ENCODE measurements at places on chromosomes 3 and 15. TPM values are rescaled to one million over a fixed set of nuclear protein-coding genes. Genes with fewer than 3 reads are reported as not detected.

The CHRNA5 gene
- 10.5 TPM for total RNA-seq

The MAPK6 gene
- 188 TPM for total RNA-seq

DNA sequence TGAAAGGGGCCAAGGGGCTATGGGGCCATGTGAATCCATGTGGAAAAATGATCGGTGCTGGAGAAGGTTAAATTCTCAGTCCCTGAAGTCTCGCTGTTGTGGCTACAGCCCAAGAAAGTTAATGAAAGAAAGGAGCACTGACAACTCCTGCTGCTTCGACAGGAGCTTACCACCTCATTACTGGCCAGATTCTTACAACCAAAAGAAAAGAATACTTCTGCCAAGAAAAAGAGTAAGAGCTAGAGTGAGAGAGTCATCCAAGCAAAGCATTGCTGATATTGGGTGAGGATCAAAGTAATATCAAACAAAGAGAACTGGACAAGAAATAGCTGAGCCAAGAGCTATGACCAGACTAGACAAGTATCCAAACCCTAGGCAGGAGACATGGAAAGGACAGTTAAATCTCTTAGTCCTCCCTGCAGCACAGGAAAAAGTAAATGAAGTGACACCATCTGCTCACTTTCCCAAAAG is 348.4 kb upstream of the PLSCR5 start:
- H3K4me1 ChIP-seq, result no peaks in the 10 kb centered on the region
- no peak overlapping the region for H3K27ac ChIP-seq
- H3K36me3 ChIP-seq, result no peaks in the 10 kb centered on the region
- H3K27me3 ChIP-seq, result no peaks in the 10 kb centered on the region

The PPP2R3A gene
- 0.18 TPM for total RNA-seq

The RYR3 gene
- not detected for total RNA-seq

The ATP13A4 gene
- 0.07 TPM for total RNA-seq

The KBTBD8 gene
- total RNA-seq, result 16.2 TPM

DNA sequence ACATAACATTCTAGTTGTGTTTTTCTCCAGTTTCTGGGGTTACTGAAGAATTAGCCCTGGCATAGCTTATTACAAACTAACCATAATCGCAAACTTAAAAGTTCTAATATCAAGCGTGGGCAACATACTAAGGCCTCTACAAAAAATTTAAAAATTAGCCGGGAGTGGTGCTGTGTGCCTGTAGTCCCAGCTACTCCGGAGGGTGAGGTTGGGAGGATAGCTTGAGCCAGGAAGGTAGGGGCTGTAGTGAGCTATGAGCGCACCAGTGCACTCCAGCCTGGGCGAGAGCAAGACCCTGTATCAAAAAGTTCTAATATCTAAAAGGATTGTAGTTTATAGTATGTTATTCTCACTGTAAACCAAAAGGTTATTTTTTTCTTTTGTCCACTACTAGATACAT is 1.1 kb downstream of the OIP5 start:
- H3K27ac ChIP-seq, result peak overlapping the region; percentile 84
- H3K36me3 ChIP-seq, result no peaks in the 10 kb centered on the region
- peaks cover 27% of the 10 kb centered on the region for H3K4me1 ChIP-seq
- no peaks in the 10 kb centered on the region for H3K27me3 ChIP-seq
- DNase-seq, result no peak
- H3K4me3 ChIP-seq, result peak overlapping the region; percentile 100

The MYLK gene
- 34.9 TPM for total RNA-seq

The LMAN1L gene
- not detected for total RNA-seq

DNA sequence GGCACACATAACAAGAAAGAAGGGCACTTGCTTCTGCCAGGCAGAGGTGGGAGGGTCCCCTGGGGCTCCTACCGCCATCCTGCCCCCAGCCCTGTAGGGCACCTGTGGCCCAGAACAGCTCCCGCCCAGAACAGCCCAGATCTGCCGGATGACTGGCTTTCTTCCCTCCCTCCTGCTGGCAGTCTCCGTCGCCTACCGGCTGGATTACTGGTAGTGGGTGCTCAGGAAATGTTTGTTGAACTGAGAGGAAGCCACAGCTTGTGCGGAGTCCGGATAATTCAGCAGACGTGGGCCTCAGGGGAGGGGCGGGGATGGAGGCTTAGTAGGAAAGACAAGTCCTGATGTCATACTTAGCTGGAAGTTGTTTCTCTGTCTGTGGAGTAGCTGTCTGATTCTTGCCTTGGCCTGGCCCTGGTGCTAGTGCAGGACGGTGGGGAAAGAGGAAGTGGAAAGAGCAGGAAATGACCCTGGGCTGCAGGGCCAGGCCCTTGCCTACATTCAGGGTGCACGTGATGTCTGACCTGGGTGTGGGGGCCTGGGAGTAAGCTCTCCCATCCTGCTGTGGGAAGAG is 6.7 kb downstream of the CCDC9B start:
- H3K4me1 ChIP-seq, result peaks cover 22% of the 10 kb centered on the region
- H3K36me3 ChIP-seq, result no peaks in the 10 kb centered on the region
- H3K27me3 ChIP-seq, result no peaks in the 10 kb centered on the region
- DNase-seq, result no peak
- no peak overlapping the region for H3K27ac ChIP-seq

The EDEM1 gene
- total RNA-seq, result 14.3 TPM

DNA sequence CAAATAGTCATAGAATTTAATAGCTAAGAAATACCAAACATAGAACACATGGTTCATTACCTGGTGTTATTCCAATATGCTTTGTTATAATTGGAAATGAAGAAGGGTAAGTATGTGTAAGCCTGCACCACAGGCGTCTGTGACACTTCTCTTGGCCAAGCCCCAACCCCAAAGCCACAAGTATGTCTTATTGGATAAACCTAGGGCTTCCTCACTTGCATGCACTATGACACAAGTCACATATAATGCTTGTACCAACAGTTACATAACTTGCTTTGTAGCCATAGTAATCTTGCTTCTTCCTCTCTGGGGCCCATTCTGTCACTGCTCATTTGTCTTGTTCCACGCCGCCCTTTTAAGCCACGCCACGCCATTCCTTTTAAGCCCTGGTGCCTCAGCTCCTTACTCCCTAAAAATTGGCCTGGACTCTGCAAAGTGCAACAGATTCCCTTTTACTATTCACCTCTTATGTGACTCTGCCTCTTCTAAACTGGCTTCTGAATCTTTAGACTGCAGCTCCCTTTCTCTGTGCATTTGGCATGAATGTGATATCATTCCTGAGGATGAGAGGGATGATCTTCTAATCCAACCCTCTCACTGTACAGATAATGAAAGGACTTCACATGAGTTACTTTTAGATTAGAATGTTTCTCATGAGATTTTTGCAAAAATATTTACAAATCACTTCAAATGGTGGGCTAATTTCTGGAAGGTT is 48.1 kb upstream of the EPHA3 start:
- no peak overlapping the region for H3K4me3 ChIP-seq
- no peak for DNase-seq
- no peaks in the 10 kb centered on the region for H3K4me1 ChIP-seq
- H3K27me3 ChIP-seq, result no peaks in the 10 kb centered on the region
- H3K36me3 ChIP-seq, result no peaks in the 10 kb centered on the region

The GRAMD1C gene
- total RNA-seq, result not detected

GRCh38 chr15:57018151-57018550 is 99.7 kb downstream of the TCF12 start:
- H3K27ac ChIP-seq, result no peak overlapping the region
- H3K36me3 ChIP-seq, result peaks cover 2% of the 10 kb centered on the region
- no peak for DNase-seq
- peaks cover 23% of the 10 kb centered on the region for H3K4me1 ChIP-seq
- no peaks in the 10 kb centered on the region for H3K27me3 ChIP-seq

GRCh38 chr3:166211451-166211850 is 374.2 kb upstream of the BCHE start:
- no peak overlapping the region for H3K27ac ChIP-seq
- H3K36me3 ChIP-seq, result no peaks in the 10 kb centered on the region
- DNase-seq, result no peak

The ECE2 gene
- not detected for total RNA-seq

GRCh38 chr3:30356866-30357753 is 249.3 kb upstream of the TGFBR2 start:
- no peak overlapping the region for H3K4me3 ChIP-seq
- no peaks in the 10 kb centered on the region for H3K36me3 ChIP-seq
- no peak overlapping the region for H3K27ac ChIP-seq
- no peaks in the 10 kb centered on the region for H3K27me3 ChIP-seq
- peaks cover 37% of the 10 kb centered on the region for H3K4me1 ChIP-seq
- DNase-seq, result no peak

The MYZAP gene
- 0.13 TPM for total RNA-seq

GRCh38 chr3:22928216-22929110 is 274.7 kb upstream of the UBE2E2 start:
- no peaks in the 10 kb centered on the region for H3K4me1 ChIP-seq
- no peaks in the 10 kb centered on the region for H3K36me3 ChIP-seq
- no peak overlapping the region for H3K27ac ChIP-seq
- no peak for DNase-seq
- H3K4me3 ChIP-seq, result no peak overlapping the region
- no peaks in the 10 kb centered on the region for H3K27me3 ChIP-seq

GRCh38 chr3:197490098-197491058 is 65.4 kb downstream of the BDH1 start:
- H3K4me1 ChIP-seq, result peaks cover 77% of the 10 kb centered on the region
- no peak overlapping the region for H3K4me3 ChIP-seq
- no peaks in the 10 kb centered on the region for H3K27me3 ChIP-seq
- H3K27ac ChIP-seq, result no peak overlapping the region

DNA sequence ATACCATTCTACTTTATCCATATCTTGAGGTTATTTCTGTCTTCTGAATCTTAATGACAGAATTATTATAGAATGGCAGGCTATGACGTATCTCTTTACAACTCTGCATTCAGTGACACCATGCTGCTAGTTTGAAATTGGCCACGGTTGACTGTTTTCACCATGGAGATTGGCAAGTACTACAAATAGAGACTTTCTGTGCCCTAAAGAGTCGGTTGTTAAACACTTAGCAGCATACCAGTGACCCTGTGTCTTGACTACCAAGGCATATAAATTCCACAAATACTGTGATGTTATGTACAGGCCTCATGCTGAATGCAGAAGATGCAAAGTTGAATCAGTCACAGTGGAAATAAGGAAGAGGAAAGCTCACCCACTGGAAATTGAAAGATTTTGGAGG is 67.0 kb upstream of the CADPS start:
- peaks cover 6% of the 10 kb centered on the region for H3K4me1 ChIP-seq
- no peaks in the 10 kb centered on the region for H3K36me3 ChIP-seq
- no peak for DNase-seq
- no peaks in the 10 kb centered on the region for H3K27me3 ChIP-seq

DNA sequence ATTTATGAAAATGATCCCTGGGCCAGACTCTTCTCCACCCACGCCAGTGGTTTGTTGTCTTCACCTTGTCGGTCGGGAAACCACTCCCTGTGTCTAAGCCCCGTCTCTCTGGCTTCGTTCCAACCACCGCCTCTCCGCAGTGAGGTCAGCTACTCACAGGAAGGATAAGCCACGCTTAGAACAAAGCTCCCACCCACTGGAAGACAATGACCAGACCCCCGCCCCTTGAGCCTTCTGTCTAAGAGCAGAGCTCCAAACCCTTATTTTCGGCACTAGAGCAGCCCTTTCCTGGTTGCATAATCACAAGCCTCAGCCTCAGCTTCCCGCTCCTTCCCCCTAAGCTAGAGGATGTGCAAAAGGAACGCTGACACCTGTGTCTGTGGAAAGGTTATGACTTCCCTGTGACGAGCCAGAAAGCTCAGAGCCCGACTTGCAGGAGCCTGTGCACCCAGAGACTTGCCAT is 114.9 kb upstream of the MEF2A start:
- no peak overlapping the region for H3K27ac ChIP-seq
- peaks cover 5% of the 10 kb centered on the region for H3K27me3 ChIP-seq
- no peaks in the 10 kb centered on the region for H3K36me3 ChIP-seq
- peaks cover 44% of the 10 kb centered on the region for H3K4me1 ChIP-seq
- H3K4me3 ChIP-seq, result no peak overlapping the region
- DNase-seq, result no peak

The ACTC1 gene
- not detected for total RNA-seq

The PCNP gene
- 78.2 TPM for total RNA-seq

GRCh38 chr3:42101481-42101880 is 10.3 kb downstream of the TRAK1 start:
- H3K4me3 ChIP-seq, result no peak overlapping the region
- H3K36me3 ChIP-seq, result peaks cover 3% of the 10 kb centered on the region
- H3K4me1 ChIP-seq, result peaks cover 29% of the 10 kb centered on the region
- no peaks in the 10 kb centered on the region for H3K27me3 ChIP-seq
- H3K27ac ChIP-seq, result peak overlapping the region; percentile 3

The MGLL gene
- not detected for total RNA-seq

The LRRK1 gene
- 0.07 TPM for total RNA-seq

DNA sequence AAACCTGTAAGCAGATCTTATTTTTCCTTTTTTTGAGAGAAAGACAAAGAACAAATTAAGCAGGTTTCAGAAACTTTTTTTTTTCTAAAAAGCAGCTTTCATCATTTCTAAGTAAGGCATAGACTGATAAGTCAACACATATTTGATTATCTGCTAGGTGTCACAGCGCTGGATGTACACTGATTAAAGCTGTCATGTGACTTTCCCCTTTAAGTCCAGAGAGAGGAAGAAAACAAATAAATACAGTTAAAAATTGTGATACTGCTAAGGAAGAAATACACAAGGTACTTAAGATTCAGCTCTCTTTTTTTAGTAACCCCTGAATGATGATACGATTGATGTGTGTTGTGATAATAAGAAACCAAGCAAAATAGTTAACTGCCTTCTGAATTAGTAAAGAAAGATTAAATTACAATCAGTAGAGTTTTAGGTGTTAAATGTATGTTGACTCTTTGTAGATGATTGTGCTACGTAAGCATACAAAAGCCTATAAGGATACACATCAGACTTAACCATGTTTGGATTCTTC is 2.8 kb downstream of the GLCE start:
- H3K36me3 ChIP-seq, result no peaks in the 10 kb centered on the region
- DNase-seq, result no peak
- H3K27ac ChIP-seq, result no peak overlapping the region
- peaks cover 37% of the 10 kb centered on the region for H3K4me1 ChIP-seq
- H3K27me3 ChIP-seq, result no peaks in the 10 kb centered on the region
- H3K4me3 ChIP-seq, result no peak overlapping the region

GRCh38 chr3:112013784-112014143 is 15.0 kb downstream of the TAGLN3 start:
- H3K4me1 ChIP-seq, result peaks cover 12% of the 10 kb centered on the region
- H3K27me3 ChIP-seq, result no peaks in the 10 kb centered on the region
- H3K36me3 ChIP-seq, result no peaks in the 10 kb centered on the region

DNA sequence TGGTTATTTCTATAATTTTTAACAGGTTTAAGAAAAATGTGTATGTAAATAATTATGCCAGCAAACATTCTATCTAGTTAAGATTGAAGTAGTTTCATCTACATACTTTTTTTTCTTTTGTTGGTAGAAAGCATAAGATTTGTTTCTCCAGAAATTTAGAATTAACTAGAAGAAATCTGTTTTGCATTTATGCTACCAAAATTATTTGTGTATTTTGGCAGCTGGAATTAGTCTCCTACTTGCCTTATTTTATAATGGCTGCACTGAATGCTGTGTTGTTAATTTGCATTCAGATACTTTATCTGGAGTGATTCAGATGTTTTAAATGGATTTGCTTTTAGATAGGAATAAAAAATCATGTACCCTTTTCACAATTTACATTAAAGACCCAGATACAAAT is 100.2 kb upstream of the NAALADL2 start:
- no peak overlapping the region for H3K4me3 ChIP-seq
- H3K27ac ChIP-seq, result no peak overlapping the region
- H3K4me1 ChIP-seq, result no peaks in the 10 kb centered on the region
- no peak for DNase-seq
- H3K27me3 ChIP-seq, result no peaks in the 10 kb centered on the region

The NSUN3 gene
- total RNA-seq, result 12.4 TPM

The ASB14 gene
- total RNA-seq, result not detected

The RNU5B-1 gene
- total RNA-seq, result 417 TPM

The HRH1 gene
- not detected for total RNA-seq

The RAB8B gene
- total RNA-seq, result 20.4 TPM

- peaks cover 57% of the 10 kb centered on the region for H3K4me1 ChIP-seq
- no peaks in the 10 kb centered on the region for H3K36me3 ChIP-seq
- H3K4me3 ChIP-seq, result peak overlapping the region; percentile 92
- DNase-seq, result peak; percentile 88
- no peaks in the 10 kb centered on the region for H3K27me3 ChIP-seq
- H3K27ac ChIP-seq, result peak overlapping the region; percentile 73
Observed at GRCh38 chr3:188153437-188154013, 432 bp upstream of the LPP start.

Data from HepG2 (cell line).